ENCODE measurements at places on chromosomes 11 and 22.
A peak's percentile ranks its signal among the peaks of the same experiment; 100 is the strongest.

DNA sequence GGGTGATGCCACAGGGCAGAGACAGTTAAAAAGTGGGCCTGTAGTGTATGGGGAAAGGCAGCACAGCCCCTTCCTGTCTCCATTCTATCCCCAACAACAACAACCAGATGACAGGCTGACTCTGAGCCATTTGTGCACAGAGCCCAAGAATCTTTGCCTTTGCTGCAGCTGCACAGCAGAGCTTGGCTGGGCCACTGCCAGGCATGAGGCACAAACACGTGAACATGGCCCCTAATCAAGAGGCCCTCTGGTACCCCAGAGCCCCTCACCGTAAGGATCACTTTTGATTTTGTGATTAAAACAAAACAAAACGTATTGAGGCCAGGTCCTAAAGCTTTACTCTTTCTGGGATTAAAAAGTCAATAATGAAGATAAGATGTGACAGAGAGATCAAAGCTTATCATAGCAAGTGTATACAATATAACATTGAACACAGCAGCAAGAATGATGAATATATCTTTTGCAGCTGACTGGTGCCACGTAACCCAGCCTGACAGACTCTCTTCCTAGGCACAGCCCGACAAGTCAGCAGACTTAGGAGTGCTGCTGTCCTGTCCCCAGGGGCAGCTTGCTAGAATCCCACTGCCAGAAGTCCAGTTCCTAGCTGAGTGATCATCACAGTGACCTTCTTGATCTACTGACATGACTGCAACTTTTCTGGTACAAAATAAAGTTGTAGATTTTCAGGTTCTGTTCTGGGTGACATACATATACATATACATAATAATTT is 117.8 kb downstream of the SERGEF start:
- no peak for DNase-seq

- DNase-seq = no peak
Observed at GRCh38 chr22:22912988-22913253, 25.3 kb downstream of the IGLL5 start.

- DNase-seq = no peak
Observed at GRCh38 chr11:11157185-11157584, 195.9 kb downstream of the CSNK2A3 start.

- DNase-seq = no peak
Observed at GRCh38 chr11:832529-833113, at the start of gene CD151. Gene CD151, plus strand, starts transcription at chr11:832952. Its CDS starts 3,118 bp downstream, at chr11:836070.

- no peak for DNase-seq
Observed at GRCh38 chr11:48049036-48049435, 68.7 kb downstream of the PTPRJ start.

- DNase-seq = no peak
Observed at GRCh38 chr11:72682858-72683243, 8.6 kb upstream of the PDE2A start.

- DNase-seq = no peak
Observed at GRCh38 chr11:19694796-19695345, 17.8 kb upstream of the NAV2 start.

DNA sequence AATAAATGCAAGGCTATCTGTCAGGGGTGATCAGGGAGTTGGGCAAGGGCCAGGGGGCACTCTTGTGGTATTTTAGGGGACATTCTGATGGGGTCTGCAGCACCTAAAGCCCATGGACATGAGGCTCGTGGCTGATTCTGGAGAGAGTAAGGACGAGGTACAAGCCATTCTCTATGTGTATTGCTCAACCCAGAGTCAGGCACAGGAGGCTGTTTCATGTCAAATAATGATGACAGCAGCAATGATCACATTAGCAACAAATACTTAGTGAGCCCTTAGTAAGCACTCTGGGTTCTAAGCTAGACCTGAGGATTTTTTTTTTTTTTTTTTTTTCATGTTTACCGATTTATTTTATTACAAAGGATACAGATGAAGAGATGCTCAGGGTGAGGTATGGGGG is 83.5 kb upstream of the THY1 start:
- DNase-seq = no peak

GRCh38 chr11:15636521-15637089 is 521.9 kb downstream of the INSC start:
- DNase-seq = no peak

- no peak for DNase-seq
Observed at GRCh38 chr11:131814108-131814507, 443.7 kb downstream of the NTM start.

DNA sequence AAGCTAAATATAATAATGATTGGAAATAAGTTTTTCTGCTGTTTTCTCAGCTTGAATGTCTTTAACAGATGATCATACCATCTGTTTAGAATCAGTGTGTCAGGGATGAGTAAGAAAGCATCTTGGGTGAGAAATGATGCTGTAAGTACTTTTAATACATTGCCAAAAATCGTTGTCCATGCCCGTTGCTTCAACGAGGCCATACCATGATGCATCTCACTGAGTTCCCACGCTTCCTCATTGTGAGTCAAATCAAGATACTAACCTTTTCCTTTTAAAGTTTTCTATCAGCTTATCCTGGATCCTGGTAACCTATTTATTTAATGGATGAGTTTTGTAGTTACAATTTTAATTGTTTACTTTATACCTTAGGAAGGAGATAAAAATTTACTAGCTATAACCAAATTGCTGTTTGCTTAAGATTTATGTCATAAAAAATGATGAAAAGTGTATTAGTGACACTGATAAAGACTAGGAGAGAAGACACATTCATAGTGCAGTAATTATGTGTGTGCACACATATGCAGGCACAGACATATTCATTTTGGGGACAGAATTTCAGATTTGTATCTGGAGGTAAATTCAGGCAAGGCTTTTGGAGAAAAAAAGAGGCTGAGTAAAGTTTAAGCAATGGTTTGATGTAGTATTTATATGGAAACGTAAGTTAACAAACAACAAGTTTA is 154.8 kb downstream of the UVRAG start:
- DNase-seq = no peak

DNA sequence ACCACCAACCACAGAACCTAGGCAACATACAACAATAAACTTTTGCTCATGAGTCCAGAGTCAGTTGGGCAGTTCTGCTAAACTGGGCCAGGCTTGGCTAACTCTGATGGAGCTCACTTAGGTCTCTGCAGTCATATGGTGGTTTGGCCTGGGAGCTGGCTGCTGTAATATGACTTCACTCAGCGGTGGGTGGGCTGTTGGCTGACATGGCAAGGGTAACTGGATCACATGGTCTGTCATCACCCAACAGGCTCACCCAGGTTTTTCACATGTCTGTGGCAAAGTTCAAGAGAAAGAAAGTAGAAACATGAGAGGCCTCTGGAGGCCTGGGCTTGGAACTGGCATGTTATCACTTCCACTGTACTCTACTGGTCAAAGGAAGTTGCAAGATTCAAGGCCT is 43.2 kb upstream of the CLMP start:
- DNase-seq = no peak

- no peak for DNase-seq
Observed at GRCh38 chr11:12164061-12165014, 53.9 kb downstream of the MICAL2 start.

DNA sequence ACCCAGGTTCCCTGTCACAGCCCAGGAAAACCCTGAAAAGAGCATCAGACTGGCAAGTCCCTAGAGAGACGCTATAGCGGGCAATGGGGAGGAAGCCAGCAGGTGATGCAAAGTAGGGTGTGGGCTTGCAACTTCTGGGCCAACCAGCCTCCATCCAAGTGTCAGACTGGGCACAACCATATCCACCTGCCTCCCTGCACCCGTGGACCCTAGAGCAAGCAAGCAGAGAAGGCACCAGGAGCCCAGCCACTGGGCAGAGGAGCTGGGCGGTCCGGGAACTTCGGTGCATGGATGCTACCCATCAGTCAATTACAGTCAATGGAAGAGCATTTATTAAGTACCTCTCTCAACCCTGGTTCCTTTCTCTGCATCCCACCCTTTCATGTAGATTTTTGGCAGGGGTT is 2.8 kb downstream of the NECTIN1 start:
- DNase-seq = no peak

- DNase-seq = peak; percentile 14
Observed at GRCh38 chr11:99671808-99672409, 651.2 kb downstream of the CNTN5 start.

DNA sequence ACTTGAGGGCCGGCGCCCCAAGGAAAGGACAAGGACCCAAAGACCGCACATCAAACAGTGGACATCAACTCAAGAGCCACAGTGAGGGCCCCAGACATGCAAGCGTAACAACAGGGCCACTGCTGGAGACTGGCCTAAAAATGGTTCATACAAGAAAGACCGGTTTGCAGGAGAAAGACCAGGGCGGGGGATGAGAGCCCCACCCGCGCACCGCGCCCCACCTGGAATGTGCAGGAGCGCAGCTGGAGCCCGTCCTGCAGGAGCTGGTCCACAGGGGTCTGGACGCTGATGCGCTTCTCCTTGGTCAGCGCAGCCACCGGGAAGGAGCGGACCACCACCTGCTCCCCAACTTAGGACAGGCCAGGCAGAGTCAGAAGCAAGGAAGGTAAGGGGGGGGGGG is 13.9 kb downstream of the SBF1 start:
- no peak for DNase-seq

GRCh38 chr11:41784513-41785335 is 325.3 kb upstream of the LRRC4C start:
- DNase-seq = no peak

DNA sequence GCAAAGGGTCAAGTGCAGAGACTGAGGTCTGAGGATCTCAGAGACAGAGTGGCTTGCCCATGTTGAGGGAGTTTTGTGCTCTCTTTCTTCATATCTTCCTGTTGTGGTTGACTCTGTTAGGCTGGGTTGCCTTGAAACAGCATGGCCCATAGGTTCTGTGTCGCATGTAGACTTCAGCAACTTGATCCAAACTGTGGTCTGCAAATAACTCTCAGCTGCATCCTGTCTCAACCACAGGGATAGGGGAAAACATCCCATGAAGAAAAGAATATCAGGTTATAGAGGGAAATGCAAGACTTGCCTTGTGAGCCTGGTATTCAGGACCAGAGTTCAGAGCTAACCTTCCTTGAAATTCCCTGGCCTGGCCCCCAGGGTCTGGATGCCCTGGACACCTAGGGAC is 69.4 kb downstream of the FLI1 start:
- DNase-seq = no peak

GRCh38 chr11:863023-863909 is 20.6 kb downstream of the TSPAN4 start:
- no peak for DNase-seq

- no peak for DNase-seq
Observed at GRCh38 chr11:826836-827145, 928 bp upstream of the CRACR2B start.

DNA sequence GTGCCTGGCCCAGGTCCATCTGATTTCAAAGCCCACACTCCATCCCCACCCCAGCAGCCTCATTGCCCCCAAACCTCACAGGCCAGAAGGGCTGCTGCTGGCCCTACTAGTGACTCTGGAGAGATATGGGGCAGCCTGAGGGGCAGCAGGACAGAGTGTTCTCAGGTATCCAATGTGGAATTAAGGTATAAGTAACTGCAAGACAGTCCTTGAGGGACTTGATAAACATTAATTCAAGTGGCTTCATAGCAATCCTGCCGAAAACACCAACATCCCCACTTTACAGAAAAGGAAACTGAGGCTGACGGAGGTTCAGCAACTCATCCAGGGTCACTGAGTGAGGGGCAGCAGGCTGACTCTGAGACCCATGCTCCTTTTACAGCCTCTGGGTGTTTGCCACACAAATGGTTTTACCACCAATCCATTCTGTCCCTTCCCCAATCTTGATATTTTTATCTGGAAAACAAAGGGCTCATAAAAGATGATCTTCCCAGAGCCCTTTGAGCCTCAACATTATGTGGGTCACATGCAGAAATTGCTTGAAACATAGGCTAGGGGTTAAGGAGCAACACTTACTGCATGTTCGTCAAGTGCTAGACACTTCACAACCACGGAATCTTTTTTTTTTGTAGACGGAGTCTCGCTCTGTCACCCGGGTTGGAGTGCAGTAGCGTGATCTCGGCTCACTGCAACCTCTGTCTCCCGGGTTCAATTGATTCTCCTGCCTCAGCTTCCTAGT is 2.3 kb downstream of the NIPSNAP1 start:
- DNase-seq = no peak

DNA sequence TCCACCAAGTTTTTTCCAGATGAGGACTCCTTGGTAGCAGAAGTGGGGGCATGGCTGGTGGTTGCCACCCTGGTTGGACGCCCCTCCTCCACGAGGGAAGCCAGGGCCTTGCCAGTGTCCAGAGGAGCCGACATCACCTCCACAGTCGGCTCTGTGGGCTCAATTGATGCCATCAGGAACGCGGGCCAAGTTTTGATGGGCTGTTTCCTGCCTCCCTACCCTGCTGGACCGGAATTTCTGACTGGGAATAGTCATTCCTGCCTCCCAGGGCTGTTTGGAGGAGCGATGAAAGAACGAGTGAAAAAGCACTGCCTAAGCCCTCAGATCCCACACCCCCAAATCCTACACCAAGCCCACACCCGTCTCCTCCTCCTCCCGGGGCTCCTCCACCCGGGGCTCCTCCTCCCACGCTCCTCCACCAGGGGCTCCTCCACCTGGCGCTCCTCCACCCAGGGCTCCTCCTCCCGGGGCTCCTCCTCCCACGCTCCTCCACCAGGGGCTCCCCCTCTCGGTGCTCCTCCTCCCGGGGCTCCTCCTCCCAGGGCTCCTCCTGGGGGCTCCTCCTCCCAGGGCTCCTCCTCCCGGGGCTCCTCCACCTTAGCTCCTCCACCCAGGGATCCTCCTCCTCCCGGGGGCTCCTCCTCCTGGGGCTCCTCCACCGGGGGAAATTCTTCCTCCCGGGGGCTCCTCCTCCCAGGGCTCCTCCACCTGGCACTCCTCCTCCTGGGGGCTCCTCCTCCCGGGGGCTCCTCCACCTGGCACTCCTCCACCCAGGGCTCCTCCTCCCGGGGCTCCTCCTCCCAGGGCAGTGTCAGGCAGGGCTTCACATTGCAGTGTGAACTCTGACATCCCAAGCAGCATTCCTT is 10.0 kb upstream of the PRR5 start:
- DNase-seq = no peak

GRCh38 chr11:128620309-128621100 is 33.1 kb upstream of the ETS1 start:
- peak; percentile 84 for DNase-seq

DNA sequence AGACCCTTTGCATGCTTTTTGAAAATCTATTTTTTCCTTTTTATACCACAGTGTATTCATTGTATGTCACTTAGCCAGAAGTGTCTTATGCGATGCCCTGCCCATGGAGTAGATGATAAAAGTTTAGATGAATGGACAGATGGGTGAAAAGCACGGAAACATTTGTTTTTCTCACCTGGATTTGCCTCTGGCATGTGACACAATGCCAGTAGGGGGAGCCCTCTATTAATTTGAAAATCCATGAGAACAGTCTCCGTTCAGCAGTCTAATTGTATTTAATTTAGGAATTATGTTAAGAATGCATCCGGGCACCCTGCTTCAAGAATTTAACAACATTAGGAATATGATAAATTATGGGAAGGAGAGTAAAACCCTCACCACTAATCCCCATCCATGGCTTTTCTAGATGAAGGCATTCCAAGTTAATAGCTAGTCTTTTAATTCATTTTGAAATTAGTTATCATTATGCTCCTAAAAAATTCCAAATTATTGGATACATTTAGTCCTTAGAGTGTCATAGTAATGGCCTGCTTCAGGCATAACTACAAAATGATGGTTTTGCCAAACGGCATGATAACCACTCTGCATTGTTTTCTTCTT is 55.3 kb upstream of the ALKBH3 start:
- DNase-seq = peak; percentile 3

- DNase-seq = peak; percentile 79
Observed at GRCh38 chr11:76152086-76152681, 54.1 kb downstream of the WNT11 start.

GRCh38 chr22:29125844-29126243 is 53.0 kb downstream of the KREMEN1 start:
- no peak for DNase-seq
